Right ventricle myocardium inferior (tissue), 1 donor: ENCODE measurements at places on chromosomes 5 and 9. TPM values are rescaled to one million over a fixed set of nuclear protein-coding genes. Genes with fewer than 3 reads are reported as not detected.

The IRX2 gene
- 7.3 TPM for total RNA-seq

- no peak for DNase-seq
These were observed 107.2 kb downstream of the ASTN2 start for GRCh38 chr9:117307701-117308100.

- DNase-seq = peak; percentile 87
These were observed 423 bp upstream of the ABCA2 start for GRCh38 chr9:137028263-137029057.

The NRG2 gene
- 1.9 TPM for total RNA-seq

DNA sequence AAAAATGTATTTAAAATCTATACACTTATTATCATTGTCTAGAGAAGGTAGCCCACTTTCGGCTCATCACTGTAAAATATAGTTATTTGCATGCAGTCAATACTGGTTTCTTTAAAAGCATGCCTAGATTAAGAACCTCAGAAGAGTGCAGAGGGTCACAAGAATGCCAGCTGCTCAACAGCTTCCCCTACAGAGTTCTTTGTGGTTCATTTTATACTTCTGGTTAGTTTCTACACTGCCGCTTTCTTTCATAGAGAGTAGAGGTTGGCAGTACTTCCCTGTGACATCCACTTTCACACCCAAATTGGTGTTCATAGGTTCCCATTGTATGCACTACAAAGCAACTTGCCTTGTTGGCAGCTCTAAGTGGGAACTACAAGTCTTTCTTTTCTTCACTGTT lies 137.3 kb downstream of the KIAA0825 start:
- no peak for DNase-seq

- no peak for DNase-seq
These were observed 76.7 kb downstream of the FAM170A start for GRCh38 chr5:119706049-119706448.

DNA sequence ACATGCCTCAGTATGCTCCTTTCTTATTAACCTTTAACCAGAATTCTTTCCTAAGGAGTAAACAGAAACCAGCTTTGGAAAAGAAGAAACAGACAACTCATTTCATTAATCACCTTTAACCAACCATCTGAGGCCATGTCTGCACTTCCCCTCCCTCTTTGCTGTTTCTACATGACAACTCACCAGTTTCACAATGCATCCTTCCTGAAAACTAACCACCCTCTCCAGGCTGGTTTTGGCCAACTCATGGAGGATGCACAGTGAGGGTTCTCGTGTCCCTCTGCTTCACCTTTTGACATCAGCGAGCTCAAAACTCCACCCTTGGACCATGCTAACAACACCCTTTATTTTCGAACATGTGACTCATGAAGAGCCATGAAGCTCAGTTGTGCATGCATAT lies 244.1 kb downstream of the ELAVL2 start:
- no peak for DNase-seq

DNA sequence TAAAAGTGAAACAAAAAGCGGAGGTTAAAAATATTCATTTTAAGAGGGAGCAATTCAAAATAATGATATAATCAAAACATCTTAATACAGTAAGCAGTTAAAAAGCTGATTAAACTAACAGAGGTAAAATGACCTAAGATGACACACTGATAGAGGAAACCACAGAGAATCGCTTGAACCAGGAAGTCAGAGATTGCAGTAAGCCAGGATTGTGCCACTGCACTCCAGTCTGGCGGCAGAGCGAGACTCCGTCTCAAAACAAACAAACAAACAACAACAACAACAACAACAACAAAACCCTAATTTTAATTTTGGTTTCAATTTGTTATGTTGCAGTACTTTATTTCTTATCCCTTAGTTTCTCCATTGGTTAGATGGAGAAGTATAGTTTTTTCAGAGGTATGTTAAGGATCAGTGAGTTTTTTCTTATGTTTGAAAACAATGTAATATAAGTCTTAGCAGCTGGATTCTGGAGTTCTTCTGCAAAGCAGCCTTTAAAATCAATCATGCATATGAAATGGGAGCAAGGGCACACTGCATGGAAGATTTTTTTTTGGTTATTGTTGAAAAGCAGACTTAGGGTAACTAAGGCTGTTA lies 58.5 kb downstream of the MLANA start:
- DNase-seq = peak; percentile 46

- DNase-seq = no peak
These were observed 92.4 kb downstream of the NFIB start for GRCh38 chr9:14221558-14221957.

GRCh38 chr5:161481922-161482321 lies 64.6 kb downstream of the GABRB2 start:
- DNase-seq = no peak

DNA sequence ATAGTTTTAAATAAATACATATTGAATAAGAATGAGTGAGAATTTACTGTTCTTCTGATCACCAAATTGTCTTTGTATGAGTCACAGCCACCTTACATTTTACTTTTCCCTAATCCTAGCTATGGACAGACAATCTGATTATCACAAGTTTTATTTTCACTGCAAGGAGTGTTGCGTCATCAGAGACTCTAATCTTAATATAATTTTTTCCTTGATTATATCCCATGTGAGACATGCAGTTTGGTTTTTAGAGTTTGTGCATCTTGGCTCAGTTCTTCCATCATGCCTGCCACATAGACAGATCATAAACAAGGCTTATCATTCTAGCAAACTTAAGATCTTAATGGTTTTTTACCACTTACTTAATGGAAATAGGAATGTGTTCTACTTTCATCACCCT lies 478.5 kb upstream of the CDH18 start:
- no peak for DNase-seq

DNA sequence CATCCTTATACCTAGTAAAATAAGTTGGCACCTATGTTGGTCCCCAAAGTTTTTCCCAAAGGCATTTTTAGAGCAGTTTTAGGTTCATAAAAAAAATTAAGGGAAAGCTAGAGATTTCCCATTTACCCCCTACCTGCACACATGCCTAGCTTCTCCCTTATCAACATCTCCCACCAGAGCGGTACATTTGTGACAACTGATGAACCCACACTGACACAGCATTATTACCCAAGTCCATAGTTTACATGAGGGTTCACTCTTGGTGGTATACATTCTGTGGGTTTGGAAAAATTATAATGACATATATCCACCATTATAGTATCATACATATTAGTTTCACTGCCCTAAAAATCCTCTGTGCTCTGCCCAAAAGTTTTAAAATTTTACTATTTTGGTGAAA lies 12.0 kb downstream of the RAD1 start:
- no peak for DNase-seq

- DNase-seq = no peak
These were observed 35.2 kb downstream of the NEK6 start for GRCh38 chr9:124292696-124293593.

DNA sequence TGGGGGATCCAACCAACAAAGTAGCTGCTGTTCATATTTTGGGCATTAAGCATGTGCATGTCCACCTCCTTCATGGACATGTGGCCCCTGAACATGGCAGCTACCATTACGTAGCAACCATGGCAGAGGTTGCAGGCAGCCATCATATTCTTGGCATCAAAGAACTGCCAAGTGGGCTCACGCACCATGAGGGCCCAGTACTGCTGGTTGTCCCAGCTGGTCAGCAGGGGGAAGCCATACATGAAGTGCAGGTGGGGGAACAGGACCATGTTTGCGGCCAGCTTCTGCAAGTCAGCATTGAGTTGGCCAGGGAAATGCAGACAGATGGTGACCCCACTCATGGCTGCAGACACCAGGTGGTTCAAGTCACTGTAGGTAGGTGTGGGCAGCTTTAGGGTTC lies 9.5 kb downstream of the MTAP start:
- no peak for DNase-seq

GRCh38 chr9:90420211-90420610 lies 222.4 kb downstream of the DIRAS2 start:
- no peak for DNase-seq

DNA sequence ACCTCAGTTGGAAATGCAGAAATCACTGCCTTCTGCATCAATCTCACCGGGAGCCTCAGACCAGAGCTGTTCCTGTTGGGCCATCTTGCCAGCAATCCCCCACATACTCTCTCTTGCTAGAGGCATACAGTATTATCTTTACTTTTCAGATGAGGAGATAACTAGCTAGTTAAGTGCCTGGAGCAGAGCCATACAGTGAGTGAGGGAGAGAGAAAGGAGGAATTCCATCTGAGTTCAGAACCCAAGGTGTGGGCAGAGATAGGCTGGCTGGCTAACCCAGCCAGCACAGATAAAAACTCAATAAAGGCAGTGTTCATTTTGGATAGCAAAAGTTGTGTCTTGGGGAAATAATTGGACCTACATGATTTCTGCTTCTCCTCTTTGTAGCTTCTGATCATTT lies 268.0 kb upstream of the KIF2A start:
- DNase-seq = no peak

The MRNIP gene
- 12.2 TPM for total RNA-seq

DNA sequence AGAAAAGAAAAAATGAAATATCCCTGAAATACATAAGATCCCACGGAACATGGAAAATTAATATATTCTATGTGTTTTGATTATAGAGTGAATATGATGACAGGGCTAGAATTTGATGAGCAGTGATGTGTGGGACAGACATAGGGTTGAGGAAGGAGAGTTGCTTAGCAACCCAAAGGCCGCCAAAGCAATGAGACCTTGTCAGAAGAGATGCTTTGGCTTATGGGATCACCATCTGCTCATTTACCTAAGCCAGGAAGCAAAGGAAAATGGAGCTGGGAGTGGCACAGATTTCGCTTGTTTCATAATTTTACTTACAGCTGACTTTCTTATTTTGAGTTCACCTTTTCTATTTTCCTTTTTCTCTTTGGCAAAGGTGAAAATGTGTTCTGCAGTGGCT lies 20.9 kb upstream of the HAPLN1 start:
- no peak for DNase-seq

GRCh38 chr5:157447201-157447637 lies 12.8 kb upstream of the NIPAL4 start:
- DNase-seq = no peak

GRCh38 chr9:34211395-34211794 lies 32.6 kb downstream of the UBAP1 start:
- DNase-seq = no peak

DNA sequence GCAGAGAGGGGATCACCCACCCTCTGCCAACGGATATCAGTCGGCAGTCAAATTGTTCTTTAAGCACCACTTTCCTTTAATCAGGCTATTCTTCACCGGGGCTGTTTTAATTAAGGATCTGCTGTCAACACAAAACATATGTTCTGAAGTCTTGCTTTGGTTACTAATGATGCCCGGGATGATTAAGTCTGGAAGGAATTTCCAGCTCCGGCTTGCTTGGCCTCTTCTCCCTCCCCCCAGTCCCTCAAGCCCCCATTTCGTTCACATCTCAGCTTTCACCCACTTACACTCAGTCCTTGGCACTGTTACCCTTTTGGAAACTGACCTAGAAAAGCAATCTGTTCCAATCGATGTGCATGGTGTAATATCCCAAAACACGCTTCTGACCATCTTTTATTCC lies 74.7 kb downstream of the MSX2 start:
- no peak for DNase-seq

DNA sequence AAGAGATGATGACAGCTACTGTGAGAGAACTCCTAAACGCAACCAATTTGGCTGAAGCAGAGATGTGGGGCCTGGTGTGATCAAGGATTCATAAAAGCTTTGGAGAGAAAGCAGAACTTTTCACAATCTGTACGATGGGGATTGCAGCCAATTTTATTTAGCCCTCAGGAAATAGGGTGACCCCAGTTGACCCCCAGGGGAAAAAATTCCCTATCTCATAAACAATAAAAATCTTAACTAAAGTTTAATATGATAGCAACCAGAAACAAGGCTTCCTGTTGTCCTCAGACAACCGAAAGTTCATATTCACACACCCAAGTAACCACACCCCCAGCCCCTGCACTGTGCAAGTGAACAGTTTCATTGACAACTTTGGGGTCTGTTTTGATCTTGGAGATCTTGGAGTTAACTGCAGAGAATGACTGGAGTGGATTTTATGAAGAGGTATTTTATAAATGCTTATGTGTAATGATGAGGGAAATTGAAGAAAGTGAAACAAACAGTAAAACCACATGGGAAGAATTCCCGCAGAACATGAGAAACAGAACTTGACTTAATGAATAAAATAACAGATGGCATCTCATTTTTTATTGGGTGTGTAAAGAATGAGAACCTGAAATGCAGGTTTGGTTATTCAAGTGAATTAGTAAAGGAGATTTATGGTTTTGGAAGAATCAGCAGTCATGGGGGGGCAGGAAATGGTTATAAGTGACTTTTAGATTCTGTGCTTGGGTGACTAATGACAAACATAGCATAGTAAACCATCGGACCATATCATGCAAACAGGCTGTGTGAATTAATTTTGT lies 94.5 kb downstream of the PDE4D start:
- DNase-seq = no peak
